Stimulated activated CD4-positive, alpha-beta T cell treated with anti-CD3 and anti-CD28 coated beads, TNF-alpha, amount 100 ng/mL, for 1 hour (primary cell): ENCODE measurements at places on chromosomes 7 and 10.

GRCh38 chr10:86391986-86392722 is 25.6 kb upstream of the GRID1 start:
- no peak for DNase-seq

- no peak for DNase-seq
These were observed 71.0 kb downstream of the SEMA3C start for GRCh38 chr7:80847895-80848294.

DNA sequence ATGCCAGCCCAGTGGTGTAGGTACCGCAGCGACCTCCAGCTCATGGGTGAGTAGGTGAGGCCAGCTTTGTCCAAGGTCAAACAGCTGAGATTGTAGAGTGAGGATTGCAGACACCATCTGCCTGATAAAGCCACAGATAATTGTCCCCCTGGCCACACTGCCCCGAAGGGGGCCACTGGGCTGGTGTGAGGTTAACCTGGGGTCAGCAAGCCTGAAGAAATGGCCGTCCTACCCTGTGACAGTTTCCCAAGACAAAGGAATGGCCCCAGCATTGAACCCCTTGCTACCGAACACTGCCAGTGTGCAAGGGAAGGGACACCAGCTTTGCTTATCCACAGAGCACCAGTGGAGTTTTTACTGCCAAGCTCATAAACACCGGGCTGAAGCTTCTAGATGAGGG is 23.0 kb downstream of the ECHDC3 start:
- no peak for DNase-seq

DNA sequence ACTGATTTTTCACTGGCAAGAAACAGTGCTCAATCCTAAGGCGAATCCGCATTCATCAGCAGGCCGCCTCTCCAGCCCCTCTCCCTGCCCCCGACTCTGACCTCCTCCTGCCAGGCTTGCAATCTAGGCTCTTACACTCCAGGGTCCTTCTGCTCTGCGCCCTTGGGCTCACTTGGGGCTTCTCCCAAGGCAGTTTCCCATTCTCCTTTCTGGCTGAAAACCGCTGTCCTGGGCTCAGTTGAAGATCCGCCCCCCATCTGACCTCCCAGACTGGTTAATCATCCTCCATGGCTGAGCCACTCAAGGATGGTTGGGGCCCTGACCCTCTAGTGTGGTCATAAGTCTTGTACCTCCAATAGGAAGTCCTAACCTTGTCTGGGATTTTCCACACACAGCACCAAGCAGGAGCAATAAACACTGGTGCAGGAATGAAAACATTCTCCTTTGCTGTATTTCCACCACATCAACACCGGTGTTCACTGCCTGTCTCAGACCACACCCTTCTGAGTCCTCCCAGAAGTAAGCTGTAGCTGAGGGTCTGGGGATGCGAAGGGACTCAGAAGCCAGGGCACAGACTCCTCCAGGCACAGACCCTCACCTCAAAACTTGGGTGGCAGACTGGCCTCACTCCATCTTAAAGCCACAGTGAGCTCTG is 42.4 kb downstream of the TNS3 start:
- no peak for DNase-seq

DNA sequence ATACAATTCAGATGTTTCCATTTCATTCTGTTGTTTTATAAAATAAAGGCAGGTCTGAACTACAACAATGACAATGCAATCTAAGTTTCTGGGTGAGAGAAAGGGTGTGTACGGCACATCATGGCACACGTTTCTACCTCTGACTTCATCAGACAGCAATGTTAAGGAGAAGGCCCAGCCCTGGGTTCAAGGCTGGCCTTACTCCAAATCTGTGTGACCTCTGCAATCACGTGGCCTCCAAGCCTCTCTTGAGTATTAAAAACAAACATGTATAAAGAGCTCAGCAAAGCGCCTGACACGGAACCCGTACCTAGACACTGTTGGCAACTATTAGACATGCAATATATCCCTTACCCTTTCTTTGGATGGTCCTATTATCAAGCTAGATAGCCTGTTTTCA is 114.1 kb downstream of the LARP4B start:
- no peak for DNase-seq

- DNase-seq: peak; percentile 36
These were observed 19.0 kb upstream of the CLDN4 start for GRCh38 chr7:73811760-73812168.

DNA sequence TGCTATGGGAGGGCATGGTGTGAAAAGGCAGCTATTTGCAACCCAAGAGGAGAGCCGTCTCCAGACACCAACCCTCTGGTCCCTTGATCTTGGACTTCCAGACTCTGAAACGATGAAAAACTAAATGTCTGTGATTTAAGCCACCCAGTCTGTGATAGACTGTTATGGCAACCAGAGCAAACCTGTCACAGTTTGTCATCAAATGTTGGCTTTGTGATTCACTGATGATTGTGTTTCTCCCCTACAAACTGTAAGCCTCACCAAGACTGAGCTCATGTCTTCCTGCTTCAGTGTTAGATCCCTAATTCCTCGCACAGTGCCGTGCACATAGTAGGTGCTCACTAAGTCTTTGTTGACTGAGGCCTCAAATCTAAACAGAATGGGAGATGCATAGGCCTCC is 224.6 kb upstream of the PITRM1 start:
- DNase-seq: no peak

GRCh38 chr7:27423290-27423689 is 180.7 kb downstream of the EVX1 start:
- DNase-seq: no peak

GRCh38 chr7:94357076-94357475 is 37.6 kb upstream of the COL1A2 start:
- DNase-seq: no peak

DNA sequence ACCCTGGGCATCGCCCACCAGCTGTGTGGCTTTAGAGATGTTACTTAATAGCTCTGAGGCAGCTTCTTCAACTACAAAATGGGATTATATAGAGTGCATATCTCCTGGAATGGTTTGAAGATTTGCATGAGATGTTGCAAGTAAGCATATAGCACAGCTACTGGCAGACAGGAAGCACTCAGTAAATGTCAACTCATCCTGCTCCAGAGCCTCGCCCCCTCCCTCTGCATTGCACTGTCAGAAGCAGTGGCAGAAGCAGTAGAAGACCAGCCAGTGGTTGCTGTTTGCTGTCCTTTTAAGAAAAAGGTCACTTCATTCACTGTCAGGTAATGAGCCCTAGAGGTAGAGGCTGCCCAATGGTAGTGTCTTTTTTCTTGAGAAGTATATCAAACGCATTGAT is 180.0 kb upstream of the GHITM start:
- DNase-seq: no peak

- no peak for DNase-seq
These were observed 662.9 kb downstream of the CCSER2 start for GRCh38 chr10:84991301-84991700.
